Activated CD4-positive, alpha-beta T cell treated with anti-CD3 and anti-CD28 coated beads for 1 hour (primary cell): ENCODE measurements at places on chromosomes 5 and 9.

DNA sequence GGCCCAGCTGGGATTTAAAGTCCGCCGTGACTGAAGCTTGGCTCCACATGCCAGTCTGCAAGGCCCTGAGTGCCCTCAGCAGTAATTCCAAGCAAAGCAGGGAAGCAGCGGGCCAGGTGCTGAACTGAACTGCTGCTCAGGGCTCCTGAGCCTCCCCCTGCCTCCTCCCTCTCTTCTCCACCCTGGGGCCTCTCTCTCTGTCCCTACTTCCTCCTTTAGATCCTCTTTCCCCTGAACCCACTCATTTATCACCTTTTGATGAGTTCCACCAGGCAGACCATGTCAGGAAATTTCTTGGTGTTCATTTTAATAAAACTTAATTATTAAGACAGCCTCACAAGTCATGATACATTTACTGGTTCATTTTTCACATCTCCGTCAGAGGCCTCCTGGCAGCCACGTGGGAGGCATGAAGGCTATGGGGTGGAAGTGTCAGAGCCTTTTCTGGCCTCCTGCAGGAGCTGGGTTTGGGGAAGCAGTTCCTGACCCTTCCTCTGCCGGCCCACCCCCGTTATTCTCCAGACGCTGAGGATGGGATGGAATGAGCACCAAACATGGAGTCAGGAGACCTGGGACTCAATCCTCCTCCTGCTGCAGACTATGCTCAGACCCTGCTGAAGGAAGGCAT is 32.2 kb upstream of the KCNIP1 start:
- DNase-seq = no peak

GRCh38 chr5:74241751-74242140 is 398.8 kb downstream of the ENC1 start:
- no peak for DNase-seq

DNA sequence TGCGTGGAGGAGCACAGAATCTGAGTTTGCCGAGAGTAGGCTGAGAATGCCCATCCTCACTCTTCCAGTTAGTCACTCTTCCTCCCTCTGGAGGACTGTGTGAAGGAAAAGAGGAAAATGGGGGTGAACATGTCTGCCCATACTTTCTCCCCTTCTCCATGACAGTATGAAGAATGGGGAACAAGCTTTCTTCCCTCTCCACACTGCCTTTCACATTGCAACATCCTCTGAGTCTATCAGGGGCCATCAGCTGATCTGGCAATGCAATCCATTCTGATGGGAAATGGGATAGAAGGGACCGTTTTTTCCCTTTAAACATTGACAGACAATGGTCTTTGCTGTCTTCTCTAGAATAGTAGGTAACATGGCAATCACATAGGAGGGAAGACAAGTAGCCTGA is 56.8 kb downstream of the UGCG start:
- DNase-seq = no peak

GRCh38 chr9:128703616-128704355 is 1.5 kb downstream of the PKN3 start:
- DNase-seq = no peak

GRCh38 chr9:98654247-98654646 is 54.5 kb downstream of the GABBR2 start:
- no peak for DNase-seq

- no peak for DNase-seq
Observed at GRCh38 chr9:80489329-80489728, 917.6 kb downstream of the TLE4 start.

GRCh38 chr9:129712634-129713401 is 40.0 kb downstream of the PTGES start:
- no peak for DNase-seq

- no peak for DNase-seq
Observed at GRCh38 chr5:107466233-107466769, 204.4 kb downstream of the EFNA5 start.

DNA sequence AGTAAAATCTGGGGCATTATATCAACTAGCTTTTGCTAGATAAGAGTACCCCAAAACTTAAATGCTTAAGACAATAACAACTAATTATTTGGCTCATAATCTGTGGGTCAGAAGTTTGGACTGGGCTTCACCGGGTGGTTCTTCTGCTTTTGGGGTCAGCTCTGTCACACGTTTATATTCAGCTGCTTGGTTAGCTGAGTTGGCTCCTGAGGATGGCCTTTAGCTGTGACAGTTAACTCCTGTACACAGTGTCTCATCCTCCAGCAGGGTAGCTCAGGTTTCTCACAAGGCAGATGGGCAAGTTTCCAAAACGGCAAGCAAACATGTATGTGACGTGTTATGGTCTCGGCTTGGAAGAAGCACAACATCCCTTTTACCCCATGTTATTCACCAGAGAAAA is 488.2 kb downstream of the TLE4 start:
- DNase-seq = no peak

DNA sequence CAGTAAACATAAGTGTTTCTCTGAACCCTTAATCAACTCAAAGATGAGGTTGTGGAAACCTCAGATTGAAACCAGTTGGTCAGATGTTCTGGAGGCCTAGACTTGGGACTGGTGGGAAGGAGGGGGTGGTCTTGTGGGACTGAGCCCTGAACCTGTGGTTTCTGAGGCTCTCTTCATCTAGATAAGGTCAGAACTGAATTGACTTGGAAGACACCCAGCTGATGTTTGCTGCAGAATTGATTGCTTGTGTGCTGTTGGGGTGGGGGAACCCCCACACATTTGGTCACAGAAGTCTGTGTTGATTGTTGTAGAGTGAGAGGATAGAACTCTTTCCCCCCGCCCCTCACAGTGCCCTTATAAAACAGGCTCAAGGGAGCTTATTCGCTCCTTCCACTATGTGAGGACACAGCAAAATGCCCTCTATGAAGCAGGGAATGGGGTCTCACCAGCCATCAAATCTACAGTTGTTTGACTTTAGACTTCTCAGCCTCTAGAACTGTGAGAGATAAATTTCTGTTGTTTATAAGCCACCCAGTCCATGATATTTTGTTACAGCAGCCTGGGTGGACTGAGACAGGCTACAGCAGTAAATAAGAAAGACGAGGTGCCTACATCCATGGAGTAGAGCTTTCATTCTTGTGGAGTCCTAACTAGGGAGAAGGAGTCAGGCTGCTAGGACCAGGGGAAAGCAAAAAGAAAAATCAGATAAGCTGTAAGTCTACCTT is 25.7 kb upstream of the UGCG start:
- DNase-seq = no peak

GRCh38 chr5:85663708-85664031 is 954.1 kb upstream of the COX7C start:
- no peak for DNase-seq

DNA sequence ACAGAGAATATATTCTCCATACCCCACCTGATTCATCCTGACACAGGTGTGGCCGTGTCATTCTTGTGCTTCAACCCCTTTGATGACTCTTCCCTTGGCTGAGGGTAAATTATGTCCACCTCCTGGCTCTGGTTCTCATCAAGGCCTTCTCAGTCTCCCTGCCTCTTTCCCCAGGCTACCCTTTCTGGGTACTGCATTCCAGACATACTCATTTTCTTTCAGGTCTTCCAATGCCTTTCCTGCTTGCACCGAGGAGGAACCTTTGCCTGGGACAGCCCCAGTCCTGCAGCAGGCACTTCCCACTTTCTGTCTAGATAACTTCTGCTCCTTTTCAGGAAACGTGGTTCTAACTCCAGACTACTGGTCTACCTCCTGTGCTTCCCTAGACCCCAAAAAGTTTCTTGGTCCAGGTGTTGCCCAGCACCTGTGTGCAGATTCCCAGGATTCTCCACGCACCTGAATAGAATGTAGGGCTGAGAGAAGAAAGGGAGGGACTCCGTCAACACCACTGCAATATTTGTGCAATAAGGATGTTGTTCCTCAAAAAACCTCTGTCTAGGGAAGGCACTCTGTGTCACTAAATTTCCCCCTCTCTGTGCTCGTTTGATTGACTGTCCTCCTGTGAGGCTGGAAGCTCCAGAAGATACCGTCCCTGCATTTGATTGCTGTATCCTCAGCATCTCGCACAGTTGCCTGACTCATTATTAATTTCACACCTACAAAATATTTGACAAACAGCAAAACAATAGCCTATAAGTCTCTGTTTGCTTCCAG is 255.4 kb upstream of the NFIL3 start:
- no peak for DNase-seq

DNA sequence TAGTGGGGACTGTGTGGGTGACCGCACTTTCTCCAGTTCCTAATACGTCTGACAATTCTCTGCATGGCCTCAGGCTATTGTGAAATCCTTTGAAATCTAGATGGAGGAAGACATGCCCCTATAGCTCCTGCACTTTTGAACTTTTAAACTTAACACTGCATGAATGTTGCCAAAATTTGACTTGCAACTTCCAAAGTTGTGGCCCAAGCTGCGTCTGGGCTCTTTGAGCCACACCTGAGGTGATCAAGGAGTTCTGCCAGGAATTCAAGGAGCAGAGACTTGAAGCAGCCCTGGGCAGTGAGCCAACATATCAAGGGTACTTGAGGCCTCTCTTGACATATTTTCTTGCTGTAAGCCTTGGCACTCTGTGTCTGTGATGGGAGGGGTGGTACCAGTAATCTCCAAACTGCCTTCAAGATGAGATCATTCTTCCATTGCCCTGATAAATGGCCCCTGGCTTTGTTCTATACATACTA is 1336.1 kb upstream of the CDH9 start:
- no peak for DNase-seq

DNA sequence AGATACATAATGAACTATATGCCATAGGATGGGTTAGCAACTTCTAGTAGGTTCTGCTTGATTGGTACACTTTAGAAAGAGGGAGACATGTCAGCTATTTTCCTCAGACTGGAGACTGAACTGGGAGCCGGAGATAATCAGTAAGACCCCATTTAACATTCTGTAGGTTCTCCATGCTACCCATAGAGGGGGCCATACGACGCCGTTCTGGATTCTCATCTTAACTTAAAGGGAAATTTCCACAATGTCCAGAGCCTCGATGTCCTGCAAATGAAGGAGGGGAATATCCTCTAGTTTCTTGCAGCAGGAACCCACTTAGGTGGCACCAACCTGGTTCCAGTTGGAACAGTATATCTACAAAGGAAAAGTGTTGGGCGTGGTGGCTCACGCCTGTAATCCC is 22.3 kb upstream of the NPM1 start:
- DNase-seq = no peak

GRCh38 chr5:115657881-115658233 is 32.0 kb upstream of the TMED7 start:
- DNase-seq = no peak

DNA sequence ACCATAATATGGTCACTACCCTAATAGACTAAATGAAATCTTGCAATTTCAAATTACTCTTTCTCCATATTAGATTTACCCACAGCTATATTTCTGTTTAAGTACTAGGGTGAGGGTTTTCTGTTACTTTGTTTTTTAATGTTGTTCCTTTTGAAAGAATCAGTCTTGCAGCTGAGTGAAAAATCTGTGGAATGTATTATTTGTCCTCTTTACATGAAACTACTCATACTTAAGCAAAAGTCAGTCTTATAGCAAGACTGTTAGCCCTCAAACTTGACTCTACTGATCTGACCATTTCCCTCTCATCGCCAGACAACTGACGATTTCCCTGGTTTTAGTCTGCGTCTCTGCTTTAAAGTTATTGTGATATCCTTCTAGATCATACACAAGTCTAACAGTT is 84.0 kb downstream of the PIK3R1 start:
- no peak for DNase-seq

DNA sequence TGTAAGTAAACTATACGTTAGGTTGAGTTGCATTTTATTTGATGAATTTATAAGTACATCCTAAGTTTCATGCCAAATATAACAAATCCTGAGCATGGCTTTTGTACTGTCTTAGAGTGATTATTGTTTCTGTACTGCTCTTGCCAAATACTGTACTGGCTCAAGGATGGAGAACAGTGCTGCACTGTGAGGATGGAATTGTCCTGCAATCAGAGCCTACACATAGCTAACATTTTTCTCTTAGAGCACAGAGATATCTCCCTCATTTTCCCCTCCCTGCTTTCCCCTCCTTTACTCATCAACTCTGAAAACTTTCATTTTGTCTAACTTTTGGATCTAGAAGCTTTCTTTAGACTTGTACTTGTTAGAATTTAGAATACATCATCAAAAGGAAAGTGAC is 28.3 kb downstream of the LRRC70 start:
- DNase-seq = no peak

GRCh38 chr5:133734916-133735315 is 122.6 kb upstream of the FSTL4 start:
- no peak for DNase-seq

DNA sequence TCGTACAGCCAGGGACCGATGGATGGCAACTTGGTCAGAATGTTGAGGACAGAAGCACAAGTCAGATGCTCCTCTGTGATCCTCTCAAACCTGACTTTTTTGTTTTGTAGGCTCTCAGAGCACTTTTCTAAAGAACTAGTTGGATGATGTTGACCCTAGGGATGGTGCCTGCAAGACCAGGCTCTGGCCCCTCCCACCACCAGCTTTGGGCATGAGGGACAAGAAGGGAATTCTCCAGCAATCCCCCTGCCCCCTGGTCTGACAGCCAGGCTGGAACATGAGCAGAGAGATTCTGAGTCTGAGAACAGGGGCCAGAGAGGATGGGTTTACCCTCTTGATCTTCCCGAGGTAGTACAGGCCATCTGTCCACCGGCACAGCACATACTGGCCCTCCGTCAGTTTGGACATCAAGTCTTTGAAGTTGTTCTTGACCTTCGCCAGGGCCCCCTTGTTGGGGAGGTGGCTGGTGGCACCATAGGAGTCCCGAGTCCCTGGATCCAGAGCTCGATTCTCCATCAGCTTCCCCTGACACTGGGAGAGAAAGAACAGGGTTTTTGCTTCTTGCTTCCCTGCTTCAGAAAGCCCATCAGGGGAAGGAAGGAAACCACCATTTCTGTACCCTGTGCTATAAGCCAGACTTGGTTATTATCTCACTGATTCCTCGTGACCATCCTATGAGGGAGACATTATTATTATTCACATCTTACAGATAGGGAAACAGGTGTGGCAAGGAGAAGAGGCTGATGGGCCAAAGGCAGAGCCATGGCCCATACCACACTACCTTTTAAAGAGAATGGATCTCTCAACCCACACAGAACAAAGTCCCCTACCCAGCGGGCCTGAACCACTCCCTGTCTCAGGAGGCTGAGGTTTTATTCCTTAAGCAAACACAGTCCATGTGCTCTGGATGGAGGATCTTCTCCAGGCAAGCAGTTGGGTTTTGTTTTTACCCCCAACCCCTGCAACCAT is 2.5 kb downstream of the PHF19 start:
- DNase-seq = no peak
